ENCODE measurements at places on chromosomes 12 and 14.

GRCh38 chr12:3086729-3087323, 9.6 kb downstream of the TSPAN9 start:
- DNase-seq, result no peak

DNA sequence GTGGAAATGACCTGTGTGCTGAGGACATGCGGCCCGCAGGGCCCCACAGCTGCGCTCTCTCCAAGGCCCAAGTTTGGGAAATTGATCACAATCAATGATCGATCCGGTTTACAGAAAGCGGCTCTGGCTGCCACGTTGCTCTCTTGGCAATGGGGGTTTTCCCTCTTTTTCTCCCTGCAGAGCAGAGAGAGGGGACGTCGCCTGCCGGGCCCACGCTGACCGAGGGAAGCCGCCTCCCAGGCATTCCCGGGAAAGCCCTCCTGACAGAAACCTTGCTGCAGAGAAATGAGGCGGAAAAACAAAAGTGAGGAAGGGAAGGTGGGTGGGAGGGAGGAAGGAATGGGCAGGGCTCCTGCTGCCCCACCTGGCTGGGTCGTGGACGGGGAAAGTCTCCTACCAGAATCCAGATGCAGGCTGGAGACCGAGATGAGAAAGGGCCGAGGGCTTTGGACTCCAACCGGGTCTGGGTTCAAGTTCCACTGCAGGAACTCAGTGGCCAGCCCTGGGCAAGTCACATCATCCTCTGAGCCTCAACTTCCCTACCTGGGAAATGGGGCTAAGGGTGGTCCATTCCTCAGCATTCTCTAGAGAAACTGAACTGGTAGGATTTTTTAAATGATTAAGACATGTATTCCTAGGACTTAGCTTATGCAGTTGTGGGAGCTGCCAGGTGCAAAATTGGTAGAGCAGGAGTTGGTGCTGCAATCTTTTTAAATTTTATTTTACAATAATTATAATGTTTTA, 75.5 kb downstream of the PHETA1 start:
- DNase-seq, result no peak

DNA sequence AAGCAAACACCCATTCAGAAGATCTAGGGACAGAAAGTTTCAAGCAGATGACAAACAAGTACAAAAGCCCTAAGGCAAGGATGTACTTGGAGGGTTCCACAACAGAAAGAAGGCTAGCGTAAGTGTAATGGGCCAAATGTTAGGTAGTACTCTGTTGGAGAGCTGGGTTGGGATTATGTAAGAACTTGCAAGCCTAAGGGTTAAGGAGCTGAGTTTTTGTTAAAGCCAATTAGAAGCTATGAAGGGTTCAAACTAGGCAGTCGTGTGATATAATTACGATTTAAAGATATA, 41.4 kb downstream of the HECTD1 start:
- DNase-seq, result no peak

GRCh38 chr12:94091624-94092023, 56.8 kb upstream of the PLXNC1 start:
- no peak for DNase-seq

DNA sequence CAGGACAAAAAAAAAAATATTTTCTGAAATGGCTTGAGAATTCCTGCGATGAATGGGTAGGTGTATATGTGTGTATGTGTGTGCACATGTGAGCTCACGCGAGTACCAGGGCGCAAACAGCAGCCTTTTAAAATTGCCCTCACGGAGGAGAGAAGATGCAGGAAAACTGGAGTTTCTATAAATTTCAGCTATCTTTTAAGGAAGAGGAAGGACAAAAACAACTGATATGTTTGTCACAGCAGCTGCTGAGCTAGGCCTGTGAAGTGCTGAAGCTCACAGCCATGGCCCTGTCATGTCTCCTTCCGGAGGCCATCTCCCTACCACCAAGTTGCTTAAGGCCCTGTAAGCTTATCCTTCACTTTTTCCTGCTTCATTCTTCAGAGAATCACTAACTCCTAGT, 40.8 kb downstream of the DUSP16 start:
- DNase-seq, result no peak

DNA sequence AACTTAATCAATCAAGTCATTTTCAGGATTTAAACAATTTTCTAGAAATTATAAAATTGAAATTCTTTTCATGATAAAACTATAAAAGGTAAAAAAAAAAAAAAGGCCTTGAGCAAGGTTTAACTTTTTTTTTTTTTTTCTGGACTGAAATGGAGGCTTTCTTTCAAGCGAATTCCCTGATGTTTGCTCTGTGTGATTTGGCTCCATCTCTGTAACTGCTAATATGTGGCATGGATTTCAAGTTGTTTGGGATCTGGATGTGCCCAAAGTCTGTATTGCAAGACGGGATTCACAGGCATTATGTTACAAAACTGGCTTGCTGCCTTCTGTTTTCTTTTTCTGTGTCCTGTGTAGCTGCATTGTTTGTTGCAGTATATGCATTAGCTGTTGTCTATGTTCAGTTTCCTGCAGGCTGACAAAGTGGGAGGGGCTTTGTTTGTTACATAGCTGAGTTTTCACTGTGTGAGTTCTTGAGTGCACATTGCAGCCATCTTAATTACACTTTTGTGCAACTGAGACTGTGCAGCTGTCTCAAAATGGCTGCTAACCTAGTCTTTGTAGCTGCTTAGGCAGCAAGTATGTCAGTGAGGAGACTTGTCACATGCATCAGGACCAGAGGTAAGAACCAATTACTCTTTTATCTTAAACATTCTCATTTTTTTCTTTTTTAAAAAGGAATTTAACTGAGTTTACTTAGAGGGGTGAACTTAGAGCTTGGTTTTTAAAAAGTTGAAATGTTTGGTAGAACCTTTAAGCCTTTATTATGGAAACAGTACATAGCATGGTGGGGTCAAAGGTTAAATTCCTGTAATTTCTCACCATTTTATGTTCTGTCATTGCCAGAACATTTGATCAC, 19.5 kb downstream of the ATF7IP start:
- DNase-seq, result peak; percentile 87

DNA sequence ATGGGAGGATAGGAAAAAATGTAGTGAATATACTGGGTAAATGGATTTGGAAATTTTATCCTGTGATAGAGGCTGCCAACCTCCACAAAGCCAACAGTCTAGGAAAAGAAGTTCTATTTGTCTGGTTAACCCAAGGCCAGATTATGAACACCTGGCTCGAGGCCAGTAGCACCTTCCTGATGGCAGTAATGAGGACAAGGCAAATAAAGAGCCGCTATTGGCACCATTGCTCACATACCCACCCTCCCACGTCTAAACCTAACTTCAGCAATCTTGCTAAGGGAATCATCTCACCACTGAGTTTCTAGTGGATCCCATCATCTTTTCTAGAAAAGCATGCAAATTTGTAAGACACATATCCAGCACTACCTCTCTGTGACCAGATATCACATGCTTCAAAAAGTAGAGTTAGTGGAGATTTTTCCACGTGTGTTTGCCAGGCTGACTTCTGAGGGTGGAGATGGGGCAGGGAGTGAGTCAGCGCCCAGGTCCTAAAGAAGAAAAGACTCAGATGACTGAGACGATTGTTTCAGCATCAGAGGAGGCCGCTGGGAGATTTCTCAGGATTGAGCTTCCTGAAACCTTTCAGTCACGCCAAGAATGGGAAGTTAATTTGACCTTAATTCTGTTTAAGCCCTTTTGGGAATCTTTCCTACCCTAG, 362.9 kb downstream of the EMP1 start:
- DNase-seq, result no peak

DNA sequence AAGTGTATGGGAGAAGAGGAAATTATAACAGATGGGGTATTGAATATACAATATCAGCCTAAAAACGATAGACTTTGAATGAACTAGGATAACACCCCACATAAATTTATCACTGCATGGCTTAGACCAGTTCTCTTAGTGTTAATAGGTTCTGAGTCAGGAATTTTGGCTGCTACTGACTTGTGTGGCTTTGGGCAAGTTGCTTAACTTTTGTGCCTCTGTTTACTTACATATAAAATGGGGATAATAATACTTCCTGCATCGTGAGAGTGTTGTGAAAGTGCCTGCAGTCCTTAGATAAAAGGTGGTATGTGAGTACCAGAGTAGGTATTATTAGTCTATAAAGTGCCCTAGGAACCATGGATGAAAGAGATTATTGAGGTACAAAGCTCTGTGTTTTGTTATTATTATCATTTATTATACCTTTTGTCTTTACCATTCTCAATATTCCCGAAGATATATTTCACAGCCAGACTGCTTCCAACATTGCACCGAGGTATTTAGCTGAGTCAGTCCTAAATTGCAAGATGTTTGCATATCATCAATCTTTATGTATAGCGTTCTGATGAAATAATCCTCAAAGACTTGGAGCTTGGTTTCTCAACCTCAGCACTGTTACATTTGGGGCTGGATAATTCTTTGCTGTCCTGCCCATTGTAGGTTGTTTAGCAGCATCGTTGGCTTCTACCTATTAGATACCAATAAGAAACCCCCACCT, 2.3 kb upstream of the PAWR start:
- DNase-seq, result no peak

DNA sequence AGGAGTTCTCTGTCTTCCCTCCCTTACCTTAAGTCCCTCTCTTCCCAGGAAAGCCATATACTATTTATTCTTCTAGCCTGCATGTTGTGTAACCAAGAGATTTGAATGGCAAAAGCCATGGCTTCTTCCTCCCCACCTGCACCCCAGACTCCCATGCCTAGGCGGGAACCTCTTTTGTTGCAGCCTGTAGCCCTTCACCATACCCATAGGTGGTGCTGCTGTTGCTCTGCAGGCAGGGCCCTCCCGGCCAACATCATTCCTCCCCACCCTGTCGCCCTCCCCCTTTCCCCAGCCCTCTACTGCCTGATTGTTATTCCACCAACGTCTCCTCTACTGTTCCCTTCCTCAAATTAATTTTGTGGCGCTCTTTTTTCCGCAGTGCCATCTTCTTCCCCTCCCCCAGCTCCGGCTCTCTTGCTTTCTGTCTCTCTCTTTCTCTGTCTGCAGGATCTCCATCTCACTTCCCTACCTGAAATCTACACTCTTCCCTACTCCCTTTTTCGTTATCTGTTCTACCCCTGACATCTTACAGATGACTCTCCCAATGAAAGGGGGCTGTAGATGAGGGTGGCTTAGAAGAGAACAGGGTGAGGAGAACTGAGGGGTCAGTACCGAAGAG, 13.8 kb downstream of the NGDN start:
- DNase-seq, result peak; percentile 48

DNA sequence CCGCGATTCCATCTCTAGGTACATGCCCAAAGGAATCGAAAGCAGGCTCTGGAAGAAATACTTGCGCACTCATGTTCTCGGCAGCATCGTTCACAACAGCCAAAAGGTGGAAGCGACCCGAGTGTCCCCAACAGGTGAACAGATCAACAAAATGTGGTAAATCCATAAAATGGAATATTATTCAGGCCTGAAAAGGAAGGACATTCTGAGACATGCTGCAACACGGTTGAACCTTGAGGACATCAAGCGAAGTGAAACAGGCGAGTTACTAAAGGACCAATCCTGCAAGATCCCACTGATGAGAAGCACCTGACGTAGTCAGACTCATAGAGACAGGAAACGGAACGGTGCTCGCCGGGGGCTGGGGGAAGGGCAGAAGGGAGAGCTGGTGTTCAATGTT, 17.5 kb upstream of the DIO3 start:
- DNase-seq, result no peak

DNA sequence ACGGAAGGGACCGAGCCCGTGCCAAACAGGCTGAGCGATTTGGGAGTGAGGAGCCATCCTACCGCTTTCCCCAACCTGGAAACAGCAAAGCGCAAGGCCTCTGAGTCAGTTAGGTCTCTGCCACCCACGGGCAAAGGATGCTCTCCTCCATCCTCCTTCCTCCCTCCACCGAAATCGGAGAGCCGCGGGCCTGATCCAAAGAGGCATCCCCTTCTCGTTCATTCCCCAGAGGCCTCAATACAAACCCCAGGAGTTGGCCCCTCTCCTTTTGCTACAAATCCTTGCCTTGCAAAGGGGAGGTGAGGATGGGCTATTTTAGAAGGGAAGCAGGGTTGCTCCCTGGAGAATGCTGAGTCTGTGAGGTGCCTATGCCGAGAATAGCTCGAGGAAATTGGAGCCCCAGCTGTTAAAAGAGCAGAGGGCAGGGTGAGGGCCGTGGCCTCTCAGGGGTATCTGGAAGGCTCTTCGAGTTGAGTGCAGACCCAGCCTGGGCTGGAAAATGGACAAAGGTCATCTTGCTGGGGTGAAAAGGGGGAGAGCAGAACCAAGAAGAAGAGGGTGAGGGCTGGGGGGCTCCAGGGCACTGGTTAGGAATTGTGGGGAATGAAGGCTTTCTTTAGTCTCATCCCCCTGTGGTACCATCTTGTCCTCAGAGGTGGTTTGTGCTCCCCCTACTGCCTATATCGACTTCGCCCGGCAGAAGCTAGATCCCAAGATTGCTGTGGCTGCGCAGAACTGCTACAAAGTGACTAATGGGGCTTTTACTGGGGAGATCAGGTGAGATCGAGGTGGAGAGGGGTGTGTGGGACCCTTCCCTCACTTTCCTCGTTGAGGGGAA, 1.1 kb downstream of the TPI1 start:
- peak; percentile 4 for DNase-seq

DNA sequence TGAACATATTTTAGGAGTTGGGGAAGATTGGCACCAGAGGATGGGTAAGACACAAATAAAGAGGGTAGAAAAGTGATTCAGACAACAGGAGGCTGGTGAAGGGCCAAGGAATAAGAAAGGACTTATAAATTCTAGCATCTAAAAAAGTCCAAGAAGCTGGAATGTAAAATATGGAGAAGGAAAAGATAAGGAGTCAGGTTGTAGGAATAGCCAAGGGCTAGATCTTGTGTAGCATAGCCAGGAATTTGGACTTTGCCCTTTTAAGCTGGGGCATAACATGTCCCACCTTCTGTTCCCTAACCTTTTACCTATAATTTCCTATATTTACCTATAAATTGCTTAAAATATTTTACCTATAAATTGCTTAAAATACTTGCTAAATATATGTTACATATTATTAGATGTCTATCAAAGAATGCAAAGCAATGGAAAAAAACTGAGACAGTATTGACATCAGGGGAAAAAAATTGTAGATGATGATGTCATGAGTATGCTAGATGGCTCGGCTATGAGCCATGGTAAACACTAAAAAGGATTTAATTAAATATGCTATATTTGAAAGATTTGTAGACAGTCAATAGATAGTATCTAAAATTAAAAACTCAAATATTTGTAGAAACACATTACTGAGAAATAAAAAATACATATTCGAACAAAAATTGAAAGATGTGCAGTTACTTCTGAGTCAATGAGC, 99.7 kb upstream of the PLEKHG7 start:
- no peak for DNase-seq

- DNase-seq, result no peak
These were observed 9.4 kb downstream of the SART3 start for GRCh38 chr12:108551535-108551934.

DNA sequence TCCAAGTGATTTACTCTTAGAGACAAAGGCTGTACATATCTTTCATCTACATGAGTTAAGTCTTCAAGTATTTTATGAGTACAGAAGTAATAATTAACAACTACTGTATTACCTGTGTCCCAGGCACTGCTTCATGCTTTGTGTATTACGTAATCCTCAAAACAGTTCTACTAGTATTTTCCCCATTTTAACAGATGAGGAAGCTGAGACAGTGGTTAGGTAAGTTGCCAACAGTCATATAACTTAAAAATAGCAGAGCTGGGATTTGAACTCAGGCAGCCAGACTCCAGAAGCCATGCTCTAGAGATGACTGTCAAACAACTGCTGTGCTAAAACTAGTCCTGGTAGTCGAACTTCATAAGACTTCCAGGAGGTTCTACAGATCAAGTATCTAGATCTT, 10.7 kb downstream of the TRMT5 start:
- peak; percentile 30 for DNase-seq
